Urothelium cell line (cell line): ENCODE measurements at places on chromosomes 4 and X.

- DNase-seq: no peak
Measured at GRCh38 chr4:146134761-146135445, 40.6 kb upstream of the LSM6 start.

- no peak for DNase-seq
Measured at GRCh38 chr4:108058685-108059440, 69.2 kb downstream of the HADH start.

DNA sequence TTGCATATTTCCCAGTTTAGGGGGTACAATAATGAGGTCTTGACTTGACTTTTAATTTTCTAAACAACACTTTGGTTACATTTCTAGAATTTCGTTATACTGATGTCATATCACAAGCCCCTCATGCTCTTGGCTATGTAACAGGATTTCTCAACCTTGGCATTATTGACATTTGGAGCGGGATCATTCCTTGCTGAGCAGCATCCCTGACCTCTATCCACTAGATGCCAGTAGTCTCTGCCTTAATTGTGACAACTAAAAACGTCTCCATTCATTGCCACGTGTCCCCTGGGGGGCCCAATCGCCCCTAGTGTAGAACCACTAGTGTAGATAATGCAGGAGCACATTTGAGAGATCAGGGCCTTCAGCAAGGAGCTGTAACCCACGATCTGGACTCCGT lies 234.2 kb upstream of the MID1 start:
- DNase-seq: no peak

GRCh38 chr4:140515423-140515822 lies 8.5 kb upstream of the ELMOD2 start:
- DNase-seq: no peak

DNA sequence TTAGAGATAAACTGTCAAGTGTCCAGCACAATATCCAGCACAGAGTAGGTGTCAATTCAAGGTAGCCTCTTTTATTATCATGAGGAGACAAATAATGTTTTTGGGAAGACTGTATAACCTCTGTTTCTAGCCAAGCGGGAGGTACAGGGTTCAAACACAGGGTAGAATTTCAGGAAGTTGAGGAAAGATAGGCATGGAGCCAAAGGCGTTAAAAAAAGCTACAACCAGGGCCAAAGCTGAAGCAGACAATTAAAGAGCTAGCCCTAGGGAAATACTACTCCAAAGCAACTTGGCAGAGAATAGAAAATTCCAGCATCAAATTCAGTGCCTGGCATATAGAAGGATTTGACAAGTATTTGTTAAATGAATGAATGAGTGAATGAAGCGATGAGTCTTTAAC lies 40.0 kb upstream of the CASK start:
- DNase-seq: no peak

DNA sequence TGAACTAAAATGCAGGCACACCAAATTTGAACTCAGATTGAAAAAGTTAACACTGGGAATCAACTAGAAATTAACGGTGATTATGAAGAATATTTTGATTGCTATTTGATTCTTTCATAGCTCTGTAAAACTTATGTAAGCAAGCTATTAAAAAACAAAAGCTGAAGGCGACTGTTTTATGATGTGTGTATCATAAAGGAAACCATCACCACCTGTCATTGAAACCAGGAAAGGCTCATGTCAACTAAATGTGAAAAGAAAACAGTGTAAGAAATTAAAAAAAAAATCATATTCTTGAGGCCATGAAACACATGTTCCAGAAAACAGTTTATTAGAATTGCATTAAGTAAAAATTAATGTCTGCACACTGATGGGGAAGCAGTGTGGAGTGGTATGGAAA lies 24.2 kb downstream of the CPE start:
- DNase-seq: no peak

- no peak for DNase-seq
Measured at GRCh38 chr4:25889589-25890503, 24.2 kb upstream of the SMIM20 start.

- DNase-seq: peak; percentile 63
Measured at GRCh38 chr4:83109480-83110222, 4.9 kb downstream of the PLAC8 start.

DNA sequence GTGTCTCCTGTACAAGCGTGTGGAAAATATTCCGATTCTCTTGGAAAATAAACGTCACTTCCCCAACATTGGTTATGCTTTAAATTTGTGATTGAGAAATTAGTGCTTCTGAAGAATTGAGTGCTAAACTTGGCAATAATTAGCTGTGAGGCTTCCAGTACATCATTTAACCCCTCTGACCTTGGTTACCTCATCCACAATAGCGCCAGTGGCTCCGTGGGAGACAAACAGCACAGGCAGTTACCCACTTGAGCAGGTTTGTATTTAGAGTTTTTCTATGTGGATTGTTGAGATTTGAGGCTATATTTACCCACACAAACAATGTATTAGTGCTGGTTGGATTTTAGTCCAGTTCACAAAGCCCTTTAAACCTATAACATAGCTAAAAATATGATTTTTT lies 476.5 kb downstream of the NKX6-1 start:
- DNase-seq: no peak

DNA sequence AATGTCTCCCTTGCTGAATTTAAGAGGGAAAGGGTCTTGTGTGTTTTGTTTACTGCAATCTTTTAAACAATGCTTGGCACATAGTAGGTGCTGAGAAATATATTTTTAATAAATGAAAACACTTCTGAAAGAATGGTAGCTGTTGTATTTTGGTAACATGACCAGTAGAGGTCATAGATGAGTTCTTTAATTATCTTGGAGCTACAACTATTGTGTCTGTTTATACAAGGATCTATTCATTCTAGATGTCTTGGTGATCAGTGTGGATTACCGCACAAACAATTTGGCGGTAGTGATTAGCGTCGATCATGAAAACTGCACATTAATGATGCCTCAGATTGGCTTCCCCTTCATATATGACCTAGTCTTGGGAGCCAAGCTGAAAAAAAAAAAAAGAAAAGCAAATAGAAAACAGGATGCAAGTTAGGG lies 21.4 kb upstream of the SCRG1 start:
- DNase-seq: no peak

DNA sequence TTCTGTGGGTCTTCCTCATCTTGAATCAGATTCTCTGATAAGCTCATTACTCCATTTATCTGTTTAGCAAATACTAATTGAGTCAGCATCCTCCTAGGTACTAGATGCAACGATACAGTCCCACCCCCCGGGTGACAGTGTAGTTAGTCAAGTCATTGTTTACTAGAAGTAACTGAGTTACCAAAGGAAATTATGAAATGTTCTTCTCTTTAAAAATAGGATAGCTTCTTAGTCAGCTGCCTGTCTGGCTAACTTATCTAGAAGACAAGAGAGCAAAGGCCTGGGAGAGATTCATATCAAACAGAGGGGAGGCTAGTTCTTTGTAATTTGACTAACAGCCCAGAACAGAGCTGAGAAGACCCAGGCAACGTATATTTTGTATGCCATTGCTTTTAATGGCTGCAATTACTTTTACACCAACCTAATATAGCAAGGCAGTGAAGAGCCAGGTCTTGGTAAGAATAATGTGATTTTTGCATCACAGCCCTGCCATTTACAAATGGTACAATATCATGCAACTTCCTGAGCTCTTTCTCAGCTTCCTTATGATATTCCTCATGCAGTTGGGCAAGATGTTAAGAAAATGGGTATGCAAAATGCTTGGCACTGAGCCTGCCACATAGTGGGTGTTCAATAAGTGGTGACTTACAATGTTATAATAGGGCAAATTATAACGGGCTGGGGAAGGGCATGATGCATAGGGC lies 149.9 kb downstream of the CHIC2 start:
- DNase-seq: no peak

- no peak for DNase-seq
Measured at GRCh38 chr4:12414181-12414812, 985.6 kb upstream of the HS3ST1 start.

GRCh38 chrX:8179656-8180055 lies 8.6 kb upstream of the VCX2 start:
- DNase-seq: no peak

DNA sequence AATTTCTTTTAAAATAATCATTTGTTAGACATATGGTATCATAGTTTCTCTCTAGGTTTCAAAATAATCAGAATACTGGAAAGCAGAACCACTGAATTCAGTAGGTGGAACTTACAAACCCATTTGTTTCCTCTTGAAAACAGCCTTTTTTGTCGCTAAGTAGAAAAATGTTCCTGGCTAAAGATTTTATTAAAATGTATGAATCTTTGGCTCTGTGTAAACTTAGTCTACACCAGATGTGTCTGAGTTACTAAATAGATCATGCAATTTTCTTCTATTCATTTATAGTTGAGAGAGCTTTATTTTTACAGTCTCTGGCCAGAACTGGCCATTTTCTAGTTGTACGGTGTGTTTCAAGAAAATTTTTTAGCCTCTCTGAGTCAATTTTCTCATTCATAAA lies 1.0 kb downstream of the CYSLTR1 start:
- no peak for DNase-seq

DNA sequence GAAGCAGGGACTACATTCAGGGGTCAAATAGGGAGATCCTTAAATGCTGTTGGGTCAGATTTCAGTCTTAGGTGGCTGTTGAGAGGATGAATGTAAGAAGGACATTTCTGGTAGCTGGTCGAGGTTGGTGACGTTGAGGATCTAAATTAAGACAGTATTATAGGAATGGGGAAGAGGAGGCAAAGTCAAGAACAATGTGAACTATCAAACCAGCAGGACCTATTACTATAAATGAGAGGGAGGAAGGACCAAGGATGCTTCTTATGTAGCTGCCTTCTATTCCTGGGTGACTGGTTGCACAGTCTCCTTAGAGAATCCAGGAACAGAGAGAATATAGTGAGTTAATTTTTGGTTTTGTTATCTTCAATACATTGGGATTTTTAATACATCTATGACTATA lies 118.5 kb upstream of the BMPR1B start:
- no peak for DNase-seq

DNA sequence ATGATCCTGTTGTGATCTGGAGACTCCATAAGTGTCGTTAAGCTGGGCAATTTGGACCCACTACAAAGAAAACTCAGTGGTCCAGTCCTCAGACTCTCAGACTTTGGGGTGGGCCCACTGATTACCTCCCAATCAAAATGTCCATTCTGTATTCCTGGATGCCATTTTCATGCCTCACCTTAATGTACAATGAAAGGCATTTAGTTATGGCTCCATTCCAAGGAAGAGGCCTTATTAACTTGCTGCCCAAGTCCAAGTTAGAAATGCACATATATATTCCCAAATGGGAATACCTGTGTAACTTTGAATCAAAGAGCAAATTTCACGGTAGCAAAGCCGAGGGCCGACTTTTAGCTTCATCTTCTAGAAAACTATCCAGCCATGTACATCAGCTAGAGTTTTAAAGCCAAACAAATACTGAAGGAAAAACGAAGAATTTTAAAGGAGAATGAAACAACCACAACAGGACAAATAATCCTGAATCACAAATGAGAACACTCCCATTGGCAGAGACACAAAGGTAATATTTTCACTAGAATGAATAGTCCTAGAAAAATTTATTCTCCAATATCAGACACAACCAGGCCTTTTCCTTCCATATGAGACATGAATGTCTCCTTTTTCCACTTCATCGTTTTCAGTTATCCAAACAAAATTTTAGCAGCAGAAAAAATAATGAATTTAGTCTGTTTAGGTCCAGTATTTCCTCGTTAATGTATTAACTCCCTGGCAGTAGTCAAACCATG lies 63.7 kb upstream of the HHIP start:
- DNase-seq: no peak

DNA sequence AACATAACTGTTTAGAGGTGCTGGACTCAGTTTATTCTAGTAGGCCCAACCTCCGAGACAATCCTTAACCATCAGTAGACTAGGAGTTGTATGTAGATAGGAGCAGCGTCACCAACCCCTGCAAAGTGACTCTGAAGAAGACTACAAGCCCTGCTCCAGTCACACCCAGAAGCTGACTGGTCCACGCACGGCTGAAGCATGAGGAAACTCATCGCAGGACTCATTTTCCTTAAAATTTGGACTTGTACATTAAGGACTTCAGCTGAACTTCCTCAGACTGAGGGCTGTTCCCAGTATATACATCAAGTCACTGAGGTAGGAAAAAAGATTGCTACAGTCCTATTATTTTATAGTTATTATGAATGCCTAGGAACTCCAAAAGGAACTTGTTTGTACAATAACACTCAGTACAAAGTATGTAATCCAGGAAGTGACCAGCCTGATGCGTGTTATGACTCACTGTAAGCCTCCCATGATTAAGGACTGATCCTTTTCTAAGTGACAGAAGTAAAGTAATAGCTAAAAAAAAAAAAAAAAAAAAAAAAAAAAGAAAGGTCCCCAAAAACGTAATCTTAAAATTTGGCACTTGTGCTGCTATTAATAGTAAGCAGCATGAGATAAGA lies 41.6 kb upstream of the UGT2B7 start:
- peak; percentile 49 for DNase-seq

- no peak for DNase-seq
Measured at GRCh38 chrX:134963041-134963440, 27.8 kb upstream of the SMIM10 start.

GRCh38 chrX:104047171-104047570 lies 7.4 kb downstream of the H2BW2 start:
- DNase-seq: no peak

GRCh38 chr4:86511590-86511989 lies 82.5 kb upstream of the PTPN13 start:
- no peak for DNase-seq

DNA sequence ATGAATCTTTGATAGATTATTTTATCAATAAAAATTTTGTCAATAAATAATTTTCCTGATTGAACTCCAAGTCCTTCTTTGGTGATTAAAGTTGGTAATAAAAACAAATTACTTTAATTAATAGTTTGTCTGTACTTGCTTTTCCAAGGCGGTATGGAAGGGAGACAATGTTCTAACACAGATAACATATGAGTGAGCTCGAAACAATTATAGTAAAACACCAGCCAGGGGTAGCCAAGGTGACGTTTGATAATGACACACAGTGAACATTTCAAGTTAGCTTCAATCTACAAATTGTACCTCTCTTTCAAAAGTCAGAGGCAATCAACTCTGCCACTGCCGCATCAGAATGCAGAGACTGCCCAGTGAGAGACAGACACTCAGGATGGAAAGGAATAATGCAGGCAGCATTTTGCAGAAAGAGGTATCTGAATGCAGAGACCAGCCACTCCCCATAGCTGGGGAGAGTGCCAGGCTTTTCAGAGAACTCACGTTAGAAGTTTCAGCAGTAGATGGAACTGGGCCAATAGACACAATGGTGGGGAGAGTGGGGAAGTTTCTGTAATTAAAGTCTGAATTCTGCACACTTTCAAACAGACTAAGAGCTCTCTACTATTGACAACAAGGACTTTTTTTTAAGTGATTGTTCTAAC lies 18.1 kb upstream of the ATOH1 start:
- DNase-seq: no peak
